ENCODE measurements at places on chromosomes 7 and 10.

DNA sequence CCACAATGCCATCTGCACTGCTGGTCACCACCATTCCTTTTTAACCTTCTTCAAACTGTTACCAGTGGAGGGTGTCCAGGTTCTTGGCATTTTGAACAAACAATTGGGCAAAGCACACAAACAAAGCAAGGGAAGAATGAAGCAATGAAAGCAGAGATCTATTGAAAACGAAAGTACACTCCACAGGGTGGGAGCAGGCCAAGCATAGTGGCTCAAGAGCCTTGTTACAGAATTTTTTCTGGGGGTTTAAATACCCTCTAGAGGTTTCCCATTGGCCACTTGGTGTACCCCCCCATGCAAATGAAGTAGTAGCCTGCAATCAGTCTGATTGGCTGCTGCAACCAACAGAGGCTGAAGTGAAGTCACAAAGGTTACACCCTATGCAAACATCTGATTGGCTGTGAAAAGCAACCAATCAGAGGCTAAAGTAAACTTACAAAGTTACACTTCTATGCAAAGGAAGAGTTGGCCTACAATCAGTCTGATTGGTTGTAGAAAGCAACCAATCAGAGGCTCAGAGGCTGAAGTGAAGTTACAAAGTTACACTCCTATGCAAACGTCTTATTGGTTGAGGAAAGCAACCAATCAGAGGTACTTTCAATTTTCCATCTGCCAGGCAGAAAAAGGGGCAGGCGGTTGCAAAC lies 103.2 kb upstream of the WAC start:
- no peak for DNase-seq

GRCh38 chr7:30836991-30837390 lies 65.8 kb downstream of the MINDY4 start:
- no peak for DNase-seq

GRCh38 chr7:81845744-81846241 lies 75.9 kb upstream of the HGF start:
- DNase-seq = no peak

DNA sequence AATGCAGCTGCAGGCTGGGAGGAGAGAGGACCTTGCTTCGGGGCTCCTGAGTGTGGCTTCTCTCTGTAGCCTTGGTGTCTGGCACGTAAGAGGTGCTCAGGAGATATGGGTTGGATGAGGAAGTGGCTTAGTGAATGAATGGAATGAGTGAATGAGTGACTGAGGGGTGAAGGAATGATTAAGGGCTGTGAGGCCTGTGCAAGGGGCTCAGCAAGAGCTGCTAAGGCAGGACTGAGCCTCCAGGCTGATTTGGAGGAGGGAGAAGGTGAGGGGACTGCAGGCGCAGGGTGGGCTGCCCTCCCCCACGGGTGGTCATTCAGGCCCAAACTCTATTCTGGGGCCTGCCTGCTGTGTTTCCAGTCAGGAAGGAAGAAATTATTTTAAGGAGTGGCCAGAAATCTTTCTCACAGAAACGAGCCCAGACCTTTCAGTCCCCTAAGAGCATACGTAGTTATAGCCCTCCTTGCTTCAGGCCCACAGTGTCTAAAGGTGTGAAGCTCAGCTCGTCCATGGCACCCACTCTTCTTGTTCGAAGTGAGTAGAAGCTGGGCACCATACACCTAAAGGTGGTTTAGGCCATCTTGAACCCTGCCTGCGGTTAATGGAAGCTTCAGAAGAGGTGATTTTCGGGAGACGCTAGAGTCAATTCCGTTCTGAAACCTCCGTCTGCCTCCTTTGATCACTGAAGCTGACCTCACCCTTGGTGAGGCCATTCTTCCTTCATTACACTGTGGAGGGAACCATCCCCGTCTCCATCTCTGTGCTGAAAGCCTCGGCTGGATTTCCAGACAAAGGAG lies 49.5 kb upstream of the SAMD8 start:
- DNase-seq = no peak

DNA sequence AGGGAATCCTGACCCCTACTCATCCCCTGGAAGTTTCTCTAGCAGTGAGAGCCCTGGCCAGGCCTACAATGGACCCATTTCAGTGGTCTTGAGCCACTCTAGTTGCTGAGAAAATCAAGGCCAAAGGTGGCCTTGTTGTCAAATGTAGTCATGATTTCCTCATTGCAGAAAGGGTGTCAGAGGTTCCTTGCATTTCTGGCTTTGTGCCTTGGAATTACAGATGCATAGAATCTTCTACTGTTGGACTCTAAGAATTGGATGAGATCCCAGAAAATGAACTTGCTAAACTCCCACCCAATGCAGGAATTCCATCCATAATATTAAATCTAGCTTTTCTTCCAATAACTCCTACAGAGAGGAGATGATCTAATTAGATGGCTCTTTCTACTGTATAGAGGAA lies 12.2 kb downstream of the CPA2 start:
- no peak for DNase-seq

GRCh38 chr10:49114718-49115014 lies 656 bp downstream of the VSTM4 start:
- DNase-seq = no peak

- DNase-seq = no peak
Measured at GRCh38 chr7:54831046-54831643, 72.1 kb upstream of the SEC61G start.

- no peak for DNase-seq
Measured at GRCh38 chr7:65463184-65463583, 89.5 kb downstream of the ZNF92 start.

- DNase-seq = no peak
Measured at GRCh38 chr7:27633062-27633461, 29.6 kb downstream of the HIBADH start.

- DNase-seq = no peak
Measured at GRCh38 chr7:112763298-112763697, 26.9 kb downstream of the TMEM168 start.

DNA sequence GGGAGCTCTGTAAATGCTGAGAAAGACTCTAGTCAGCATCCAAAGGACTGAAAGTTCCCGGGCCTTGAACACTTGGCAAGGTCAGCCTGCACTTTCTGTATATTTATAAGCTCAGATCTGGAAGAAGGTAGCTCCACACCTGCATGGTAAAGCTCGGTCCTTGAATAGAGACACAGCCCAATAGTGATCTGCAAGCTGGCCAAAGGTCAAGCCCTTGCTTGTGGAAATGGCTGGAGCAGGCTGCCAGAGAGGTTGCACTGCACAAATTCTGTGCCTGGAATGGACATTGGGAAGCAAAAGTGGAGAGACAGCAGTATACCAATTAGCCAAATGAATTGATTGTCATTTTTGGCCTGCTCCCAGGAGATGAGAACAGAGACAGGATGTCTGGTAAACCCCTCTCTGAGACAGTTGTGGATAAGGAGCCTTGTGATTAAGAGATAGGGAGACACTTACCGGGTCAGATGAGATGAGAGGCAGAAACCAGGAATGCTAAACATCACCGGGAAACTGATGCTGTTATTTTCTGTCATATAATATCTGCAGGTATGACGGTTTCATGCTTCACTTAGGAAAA lies 8.0 kb upstream of the FRA10AC1 start:
- DNase-seq = no peak

- no peak for DNase-seq
Measured at GRCh38 chr10:77103213-77103612, 534.4 kb downstream of the KCNMA1 start.

DNA sequence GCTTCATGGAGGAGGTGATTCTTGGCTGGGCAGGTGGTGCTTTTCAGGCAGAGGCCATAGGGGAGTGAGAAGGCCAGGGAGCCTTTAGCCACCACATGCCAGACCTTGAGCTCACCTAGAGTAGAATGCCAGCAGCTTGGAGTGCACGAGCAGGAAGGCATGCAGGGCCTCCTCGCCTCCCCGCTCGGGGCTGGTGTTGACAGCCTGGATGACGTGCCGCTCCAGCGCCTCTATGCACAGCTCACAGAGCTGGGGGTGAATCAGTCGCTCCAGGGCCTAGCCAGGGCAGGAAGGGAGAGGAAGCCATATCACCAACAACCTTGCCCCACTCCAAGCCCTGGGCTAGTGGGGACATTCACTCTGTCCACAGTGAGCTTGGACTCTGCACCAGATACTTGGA lies 15.7 kb downstream of the HPS1 start:
- DNase-seq = no peak

DNA sequence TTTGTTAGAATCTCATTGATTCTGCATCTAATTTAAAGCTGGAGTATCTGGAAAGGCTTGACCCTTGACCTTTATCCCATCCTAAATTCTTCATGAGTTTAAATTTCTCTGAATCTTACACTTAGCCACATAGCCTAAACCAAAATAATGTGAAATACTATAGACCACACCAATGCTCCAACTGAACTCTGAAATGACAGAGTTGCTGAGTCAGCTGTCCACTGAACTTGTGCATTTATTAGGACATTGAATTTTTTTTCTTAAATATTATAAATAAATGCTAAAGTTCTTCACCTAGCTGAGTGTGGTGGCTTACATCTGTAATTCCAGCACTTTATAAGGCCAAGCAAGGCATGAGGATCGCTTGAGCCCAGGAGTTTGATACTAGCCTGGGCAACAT lies 390.9 kb upstream of the PFKP start:
- DNase-seq = no peak

GRCh38 chr7:44639671-44640321 lies 33.4 kb downstream of the OGDH start:
- DNase-seq = no peak

GRCh38 chr7:46162609-46163008 lies 241.5 kb upstream of the IGFBP3 start:
- no peak for DNase-seq

GRCh38 chr7:5452470-5452899 lies 28.9 kb upstream of the TNRC18 start:
- no peak for DNase-seq

DNA sequence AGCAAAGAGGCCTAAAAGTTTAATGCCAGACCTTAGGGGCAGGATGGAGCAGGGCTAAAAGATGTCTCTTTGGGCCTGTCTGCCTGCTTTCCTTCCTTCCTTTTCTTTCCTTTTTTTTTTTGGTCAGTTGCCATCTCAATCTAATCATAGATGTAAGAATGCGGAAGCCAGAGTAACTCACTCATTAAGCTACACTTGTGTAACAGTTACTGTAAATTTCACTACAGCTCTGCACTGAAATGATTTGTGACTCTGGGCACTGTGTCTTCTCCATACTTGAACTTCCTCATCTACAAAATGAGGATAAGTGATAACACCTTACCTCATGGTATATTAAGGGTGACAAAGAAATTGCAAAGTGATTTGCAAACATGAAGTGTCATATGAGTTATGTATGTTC lies 75.5 kb upstream of the AGK start:
- DNase-seq = no peak

- DNase-seq = no peak
Measured at GRCh38 chr10:72073708-72074573, 14.4 kb downstream of the SPOCK2 start.

DNA sequence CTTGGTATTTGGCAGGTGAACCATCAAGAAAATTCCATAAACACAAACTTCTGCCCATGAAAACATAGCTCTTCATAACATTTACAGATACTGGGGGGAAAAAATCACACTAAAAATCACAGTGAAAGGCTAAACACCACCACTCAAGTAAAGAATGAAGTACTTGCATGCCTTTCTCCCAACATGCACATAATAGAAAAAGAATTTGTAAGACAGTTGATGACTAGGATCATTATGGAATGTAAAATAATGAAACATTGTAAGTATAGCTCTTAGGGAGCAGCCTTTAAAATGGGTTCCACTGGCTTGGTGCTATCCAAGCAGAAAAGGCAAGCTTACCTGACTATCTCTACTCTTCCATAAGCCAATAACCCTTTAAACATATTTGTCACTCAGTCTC lies 299.9 kb upstream of the LRRN3 start:
- no peak for DNase-seq

- DNase-seq = no peak
Measured at GRCh38 chr7:36203071-36203790, 50.2 kb downstream of the EEPD1 start.

- DNase-seq = no peak
Measured at GRCh38 chr7:4218481-4218880, 463.6 kb upstream of the FOXK1 start.

DNA sequence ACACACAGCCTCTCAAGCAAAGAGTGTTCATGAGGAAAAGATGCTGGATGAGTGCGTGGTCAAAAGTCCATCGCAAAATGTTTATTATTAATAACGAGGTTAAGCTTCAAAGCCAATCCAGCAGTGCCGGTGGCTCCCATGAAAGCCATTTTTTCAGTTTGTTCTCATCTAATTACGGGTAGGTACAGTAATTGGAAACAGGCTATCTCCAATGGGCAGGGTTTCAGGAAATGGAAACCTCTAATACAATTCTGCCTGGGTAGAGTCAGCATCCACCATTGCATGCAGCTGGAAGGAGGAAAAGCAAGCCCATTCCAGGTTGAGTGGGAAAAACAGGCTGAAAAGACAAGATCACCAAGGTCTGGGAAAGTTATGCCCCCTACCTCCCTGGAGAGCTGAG lies 57.4 kb downstream of the GPAM start:
- DNase-seq = no peak

DNA sequence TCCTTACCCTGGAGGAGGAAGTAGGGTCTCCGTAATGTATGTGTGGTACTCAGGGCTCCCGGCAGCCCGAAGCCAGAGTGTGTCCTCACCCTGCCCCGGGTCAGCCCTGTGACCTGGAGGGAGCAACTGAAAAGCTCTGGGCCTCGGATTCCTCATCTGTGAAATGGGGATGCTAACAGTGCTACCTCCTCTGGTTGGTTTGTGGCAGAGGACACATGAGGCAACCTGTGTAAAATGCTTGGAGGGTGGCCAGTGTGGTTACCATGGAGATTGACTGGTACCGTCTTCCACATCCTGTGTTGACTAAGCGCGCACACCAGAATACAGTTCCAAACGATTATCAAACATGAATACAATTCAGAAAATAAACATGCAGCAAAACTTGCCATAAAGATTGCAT lies 163.8 kb upstream of the KLF6 start:
- peak; percentile 63 for DNase-seq

- DNase-seq = no peak
Measured at GRCh38 chr7:29372351-29373090, 177.9 kb downstream of the CHN2 start.

GRCh38 chr7:128235471-128235870 lies 5.6 kb upstream of the LEP start:
- DNase-seq = no peak

- DNase-seq = no peak
Measured at GRCh38 chr7:158885624-158886023, 29.3 kb downstream of the DYNC2I1 start.

DNA sequence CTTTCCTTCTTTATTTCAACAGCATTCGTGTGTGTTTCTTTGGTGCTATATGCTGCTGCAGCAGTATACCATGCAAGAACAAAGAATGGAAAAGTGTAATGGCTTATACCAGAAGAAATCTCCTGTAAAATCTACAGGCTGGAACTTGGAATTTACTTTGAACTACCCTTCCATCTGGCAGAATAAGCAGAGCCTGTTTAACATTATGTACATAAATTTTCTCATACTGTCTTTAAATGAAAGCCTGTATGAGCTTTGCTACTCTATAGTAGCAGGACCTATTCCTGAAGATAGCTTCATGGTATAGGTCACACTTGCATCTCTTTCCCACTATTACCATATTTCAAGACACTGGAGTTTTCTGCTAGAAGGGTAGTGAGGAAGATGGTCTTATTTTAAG lies 522.1 kb upstream of the GHITM start:
- DNase-seq = no peak
